ENCODE measurements at places on chromosomes 16 and 17. TPM values are rescaled to one million over a fixed set of nuclear protein-coding genes. Genes with fewer than 3 reads are reported as not detected.

GRCh38 chr16:49366669-49367068 lies 6.9 kb upstream of the C16orf78 start:
- H3K4me3 ChIP-seq: no peak overlapping the region
- no peak for DNase-seq
- H3K27me3 ChIP-seq: no peaks in the 10 kb centered on the region
- H3K4me1 ChIP-seq: no peaks in the 10 kb centered on the region
- H3K27ac ChIP-seq: no peak overlapping the region

Gene LRRC37A
- 0.79 TPM for polyA plus RNA-seq

- H3K27me3 ChIP-seq: no peaks in the 10 kb centered on the region
- no peak overlapping the region for H3K27ac ChIP-seq
- peaks cover 10% of the 10 kb centered on the region for H3K36me3 ChIP-seq
- no peak for DNase-seq
- no peaks in the 10 kb centered on the region for H3K4me1 ChIP-seq
Measured at GRCh38 chr17:607361-608147, 107.1 kb downstream of the VPS53 start.

Gene KRTAP4-6
- polyA plus RNA-seq: not detected

- no peak overlapping the region for H3K4me3 ChIP-seq
- no peaks in the 10 kb centered on the region for H3K4me1 ChIP-seq
- no peak overlapping the region for H3K27ac ChIP-seq
- DNase-seq: no peak
Measured at GRCh38 chr17:81958633-81959342, 2.2 kb downstream of the NOTUM start.

DNA sequence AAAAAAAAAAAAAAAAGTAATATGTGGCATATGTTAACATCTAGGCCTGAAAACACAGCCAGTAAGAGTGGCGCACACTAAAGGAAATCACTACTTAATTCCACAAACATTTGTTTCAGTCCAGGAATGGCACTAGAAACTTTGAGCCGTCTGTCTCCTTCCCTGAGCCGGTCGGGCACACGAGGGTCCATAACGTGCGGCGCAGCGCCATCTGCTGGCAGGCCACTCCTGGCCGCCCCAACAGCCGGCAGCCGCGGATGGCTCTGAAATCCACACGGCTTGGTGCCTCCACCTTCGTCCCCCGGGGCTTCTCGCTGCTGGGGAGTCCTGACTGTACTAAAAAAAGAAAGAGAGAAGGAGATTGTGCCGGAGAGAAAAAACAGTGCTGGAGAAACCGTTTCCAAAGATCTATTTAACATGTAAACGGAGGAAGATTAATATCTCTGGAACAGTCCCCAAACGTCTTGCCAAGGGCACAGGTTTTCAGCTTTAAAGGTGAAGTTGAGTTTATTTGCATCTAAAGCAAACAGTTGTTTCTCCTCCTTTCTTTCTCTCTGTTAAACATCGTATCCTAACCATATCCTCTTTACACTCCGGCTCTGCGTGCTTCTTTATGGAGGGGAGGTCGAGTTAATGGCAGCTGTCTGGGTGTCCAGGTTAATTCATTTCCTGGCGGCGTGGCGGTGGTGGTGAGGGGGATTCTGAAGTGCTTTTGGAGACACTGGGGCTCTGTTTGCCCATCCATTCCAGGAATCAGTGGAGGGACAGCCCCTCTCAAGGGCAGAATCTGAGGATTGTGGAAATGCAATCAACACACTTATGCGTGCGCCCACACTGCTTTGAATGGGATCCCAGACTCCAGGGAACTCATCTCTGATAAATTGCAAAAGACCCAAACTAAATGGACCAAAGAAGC lies 611.3 kb upstream of the SALL1 start:
- H3K27ac ChIP-seq: no peak overlapping the region
- no peak for DNase-seq
- H3K4me1 ChIP-seq: no peaks in the 10 kb centered on the region
- no peak overlapping the region for H3K4me3 ChIP-seq
- H3K27me3 ChIP-seq: peaks cover 4% of the 10 kb centered on the region

- no peak for DNase-seq
- no peaks in the 10 kb centered on the region for H3K27me3 ChIP-seq
- H3K4me3 ChIP-seq: no peak overlapping the region
- no peaks in the 10 kb centered on the region for H3K36me3 ChIP-seq
- H3K4me1 ChIP-seq: no peaks in the 10 kb centered on the region
Measured at GRCh38 chr16:6977291-6977690, 355.4 kb upstream of the RBFOX1 start.

Gene HOXB7
- polyA plus RNA-seq: 0.68 TPM

Gene ADAMTS18
- polyA plus RNA-seq: not detected

Gene ADGRG3
- polyA plus RNA-seq: not detected

DNA sequence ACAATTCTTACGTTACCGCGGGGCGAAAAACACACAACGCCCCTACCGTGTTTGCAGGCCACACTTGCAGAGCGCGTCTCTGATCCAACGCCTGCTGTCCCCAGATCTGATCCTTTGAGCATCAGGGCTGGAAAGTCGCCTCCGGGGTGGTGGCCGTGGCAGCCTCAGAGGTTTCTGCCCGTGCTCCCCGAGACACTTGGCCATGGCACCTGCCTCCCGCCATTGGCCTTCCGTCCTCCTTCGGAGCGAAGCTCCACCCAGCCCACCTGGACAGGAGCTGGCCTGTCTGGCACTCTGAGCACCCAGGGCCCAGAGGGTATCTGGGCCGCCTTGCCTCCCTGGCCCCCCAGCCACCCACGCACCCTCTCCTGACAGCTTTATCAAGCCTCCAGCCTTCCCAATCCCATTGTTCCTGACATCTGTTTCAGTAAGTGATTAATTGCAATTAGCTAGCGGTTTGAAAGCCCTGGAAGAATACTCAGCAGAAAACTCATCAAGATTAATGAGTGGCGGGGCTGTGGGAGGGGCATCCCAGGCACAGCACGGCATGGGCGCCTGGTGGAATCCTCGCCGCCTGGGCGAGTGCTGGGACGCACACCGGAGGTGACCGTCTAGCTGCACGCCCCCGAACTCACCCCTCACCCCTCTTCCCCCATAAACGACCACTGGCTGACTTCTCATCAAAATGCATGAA lies 181.5 kb upstream of the GSE1 start:
- H3K27me3 ChIP-seq: peaks cover 20% of the 10 kb centered on the region
- H3K36me3 ChIP-seq: no peaks in the 10 kb centered on the region
- no peak overlapping the region for H3K27ac ChIP-seq

DNA sequence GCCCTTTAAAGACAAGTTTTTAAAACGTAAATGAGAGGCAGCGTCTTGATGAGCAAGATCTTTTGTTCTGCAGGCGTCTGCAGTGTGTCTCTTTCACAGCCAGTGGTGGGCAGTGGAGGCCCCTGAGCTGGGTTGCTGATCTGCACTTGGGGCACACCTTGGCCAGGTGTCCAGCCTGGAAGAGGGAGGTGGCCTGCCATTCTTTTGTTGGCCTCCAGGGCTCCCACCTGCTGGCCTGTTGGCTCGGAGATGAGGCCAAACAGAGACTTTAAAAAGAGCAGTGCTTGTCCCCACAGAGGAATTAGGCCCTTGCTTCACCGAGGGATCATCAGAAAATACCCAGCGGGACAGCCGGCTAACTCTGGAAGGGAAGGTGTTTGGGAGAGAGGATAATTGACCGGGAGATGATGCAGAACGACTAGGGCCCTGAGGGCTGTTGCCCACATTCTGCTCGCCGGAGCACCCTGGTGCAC lies 145.9 kb upstream of the PLCG2 start:
- no peak overlapping the region for H3K4me3 ChIP-seq
- DNase-seq: no peak
- H3K27ac ChIP-seq: no peak overlapping the region
- no peaks in the 10 kb centered on the region for H3K27me3 ChIP-seq
- H3K36me3 ChIP-seq: peaks cover 8% of the 10 kb centered on the region

All from keratinocyte (primary cell).